ENCODE measurements at places on chromosomes 6 and 20.

- DNase-seq: no peak
Observed at GRCh38 chr6:77245026-77245425, 218.3 kb downstream of the HTR1B start.

- DNase-seq: no peak
Observed at GRCh38 chr6:139990856-139991465, 616.5 kb upstream of the CITED2 start.

DNA sequence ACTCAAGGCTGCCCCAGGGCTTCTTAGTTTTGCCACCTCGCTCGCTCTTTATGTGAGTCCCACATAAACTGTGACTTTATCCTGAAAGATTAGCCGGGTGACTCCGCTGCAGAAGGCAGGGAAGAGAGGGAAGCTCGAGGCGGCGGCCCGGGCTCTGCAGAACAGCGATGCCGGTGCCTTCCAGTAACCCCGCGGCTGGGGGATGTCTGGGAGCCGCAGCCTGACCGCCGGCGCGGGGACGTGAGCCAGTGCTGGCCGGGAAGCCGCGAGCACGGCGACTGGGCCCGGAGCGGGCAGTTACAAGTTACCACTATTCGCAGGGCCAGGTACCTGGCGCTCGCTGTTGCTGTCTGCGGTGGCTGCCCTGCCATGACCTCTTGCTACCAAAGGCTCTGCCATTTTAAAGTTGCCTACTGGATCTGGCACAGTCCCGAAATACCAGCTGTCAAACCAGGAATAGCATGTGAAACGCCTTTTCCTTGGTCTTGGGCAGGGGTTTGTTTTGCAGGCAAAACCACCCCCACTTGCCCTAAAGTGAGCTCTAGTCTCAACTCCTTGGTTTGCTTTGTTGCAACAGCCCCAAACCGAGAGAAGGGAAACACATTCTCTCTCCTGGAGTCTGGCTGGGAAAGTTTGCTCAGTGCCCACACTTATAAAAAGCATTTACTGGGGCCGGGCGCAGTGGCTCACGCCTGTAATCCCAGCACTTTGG, 124.0 kb upstream of the SLC2A12 start:
- DNase-seq: no peak

DNA sequence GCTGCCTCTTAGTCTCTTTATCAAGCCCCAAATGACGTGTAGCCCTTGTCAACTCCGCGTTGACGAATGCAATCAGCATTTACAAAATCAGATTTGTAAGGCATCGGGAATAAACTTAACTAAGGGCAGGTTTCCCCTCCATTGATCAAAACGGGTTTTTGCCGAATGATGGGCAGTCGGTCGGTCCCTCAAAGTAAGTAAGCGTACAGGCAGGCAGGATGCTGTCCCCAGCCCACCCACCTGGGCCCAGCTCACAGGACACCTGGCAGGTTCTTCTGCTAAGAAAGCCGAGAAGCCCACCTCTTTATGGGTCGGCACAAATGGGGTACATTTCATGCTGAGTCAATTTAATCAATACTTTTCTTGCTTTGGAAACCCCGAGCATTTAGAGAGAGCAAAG, 22.0 kb upstream of the MAFB start:
- DNase-seq: no peak

Data from neuronal stem cell (in vitro differentiated cells).